ENCODE measurements at places on chromosomes 5 and 9.
A peak's percentile ranks its signal among the peaks of the same experiment; 100 is the strongest.

GRCh38 chr5:66168226-66168625 is 24.1 kb downstream of the SREK1 start:
- DNase-seq, result no peak

DNA sequence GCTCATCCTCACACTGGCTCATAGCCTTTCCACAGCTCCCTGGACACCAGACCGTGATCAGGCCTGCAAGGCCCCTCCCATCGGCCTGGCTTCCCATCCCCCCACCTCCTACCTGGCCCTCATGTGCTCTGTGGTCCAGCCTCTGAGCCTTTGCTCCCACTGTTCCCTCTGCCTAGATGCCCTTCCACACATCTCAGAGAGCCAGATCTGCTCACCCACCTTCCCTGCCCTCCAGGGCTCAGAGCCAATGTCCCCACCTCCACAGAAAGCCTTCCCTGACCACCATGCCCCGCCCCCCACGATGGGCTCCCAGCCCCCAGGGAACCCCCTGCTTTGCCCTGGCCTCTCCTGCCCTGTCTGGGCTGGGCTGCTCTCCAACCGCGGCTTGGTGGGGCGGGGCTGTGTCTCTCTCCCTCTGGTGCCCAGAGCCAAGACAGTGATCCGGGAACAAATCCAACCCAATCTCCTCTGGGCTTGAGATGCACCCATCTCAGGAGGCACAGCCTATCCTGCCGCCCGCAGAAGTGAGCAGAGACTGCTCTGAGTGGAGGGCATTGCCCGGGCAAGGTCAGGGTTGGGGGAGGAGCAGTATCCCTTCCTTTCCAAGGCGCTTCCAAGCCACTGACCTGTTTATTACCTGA is 1.6 kb downstream of the NINJ1 start:
- DNase-seq, result no peak

- no peak for DNase-seq
Observed at GRCh38 chr9:88747768-88748167, 212.8 kb downstream of the NXNL2 start.

DNA sequence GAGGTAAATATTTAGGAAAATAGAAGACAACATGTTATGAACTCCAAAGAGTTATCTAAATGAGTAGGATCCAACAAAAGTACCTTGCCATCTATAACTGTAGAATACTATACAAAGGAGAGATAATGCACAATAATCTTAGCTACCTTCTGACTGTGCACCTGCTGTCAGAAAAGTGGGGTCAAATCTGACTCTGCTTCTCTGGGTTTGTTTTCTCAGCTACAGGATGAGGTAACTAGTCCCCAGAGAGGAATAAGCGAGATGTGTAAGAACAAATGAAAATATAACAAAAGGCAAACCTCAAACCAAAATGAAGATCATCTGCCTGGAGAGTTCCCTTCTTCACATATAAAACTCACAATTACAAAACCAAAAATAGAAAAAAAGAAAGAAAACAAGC is 204.8 kb downstream of the DCP2 start:
- no peak for DNase-seq

DNA sequence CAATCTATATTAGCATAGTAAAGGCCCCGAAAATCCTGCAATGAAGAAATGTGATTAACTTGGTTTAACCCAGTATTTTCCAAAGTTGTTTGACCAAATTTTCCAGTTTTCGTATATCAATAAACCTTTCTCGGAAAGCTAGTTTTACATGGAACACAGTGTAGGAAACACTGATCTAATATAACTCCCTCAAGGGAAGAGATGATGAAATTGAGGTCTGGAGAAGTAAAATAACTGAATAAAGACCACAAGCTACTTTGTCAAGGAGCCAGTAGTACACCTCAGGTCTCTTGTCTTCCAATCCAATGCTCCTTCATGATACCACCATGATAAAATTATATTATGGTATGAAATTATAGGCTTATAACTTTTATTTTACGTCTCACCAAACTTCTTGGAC is 118.1 kb upstream of the TARS1 start:
- DNase-seq, result no peak

DNA sequence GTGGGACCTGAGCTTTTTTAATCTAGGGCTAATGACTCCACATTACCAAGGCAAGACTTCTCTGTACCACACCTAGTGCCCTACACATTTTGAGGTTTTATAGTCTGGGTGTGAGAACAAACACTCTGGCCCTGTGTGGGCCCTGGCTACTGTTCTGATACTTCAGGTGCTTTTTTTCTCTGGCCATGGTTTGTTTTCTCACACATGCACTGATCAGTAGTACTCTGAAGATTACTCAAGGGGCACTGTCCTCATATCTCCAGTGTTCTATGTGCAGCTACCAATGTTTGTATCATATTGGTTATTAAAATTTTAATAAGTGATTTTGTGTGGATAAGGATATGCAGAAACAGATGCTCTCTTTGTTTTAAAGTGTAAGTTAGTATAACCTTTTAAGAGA is 5.9 kb upstream of the C9orf40 start:
- no peak for DNase-seq

DNA sequence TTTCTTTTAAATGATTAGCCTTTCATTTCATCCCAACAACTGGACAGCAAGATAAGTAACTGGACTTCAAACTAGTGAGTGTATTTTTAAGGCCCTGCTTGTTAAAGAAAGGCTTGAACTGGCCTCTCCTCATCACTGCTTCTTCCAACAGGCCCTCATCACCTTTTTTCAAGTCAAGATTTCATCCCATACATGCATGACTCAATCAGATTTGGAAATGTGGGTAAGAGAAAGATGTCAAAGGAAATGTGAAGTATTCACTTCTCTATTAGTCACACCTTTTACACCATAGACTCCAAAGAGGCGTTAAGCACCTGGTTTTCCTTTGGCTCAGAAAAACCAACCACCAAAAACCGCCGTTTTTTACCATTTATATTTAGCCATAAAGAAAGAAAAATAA is 4.9 kb downstream of the NR4A3 start:
- DNase-seq, result no peak

GRCh38 chr9:19630760-19631159 is 158.1 kb downstream of the SLC24A2 start:
- DNase-seq, result no peak

GRCh38 chr5:29935371-29935770 is 1258.1 kb upstream of the CDH6 start:
- no peak for DNase-seq

DNA sequence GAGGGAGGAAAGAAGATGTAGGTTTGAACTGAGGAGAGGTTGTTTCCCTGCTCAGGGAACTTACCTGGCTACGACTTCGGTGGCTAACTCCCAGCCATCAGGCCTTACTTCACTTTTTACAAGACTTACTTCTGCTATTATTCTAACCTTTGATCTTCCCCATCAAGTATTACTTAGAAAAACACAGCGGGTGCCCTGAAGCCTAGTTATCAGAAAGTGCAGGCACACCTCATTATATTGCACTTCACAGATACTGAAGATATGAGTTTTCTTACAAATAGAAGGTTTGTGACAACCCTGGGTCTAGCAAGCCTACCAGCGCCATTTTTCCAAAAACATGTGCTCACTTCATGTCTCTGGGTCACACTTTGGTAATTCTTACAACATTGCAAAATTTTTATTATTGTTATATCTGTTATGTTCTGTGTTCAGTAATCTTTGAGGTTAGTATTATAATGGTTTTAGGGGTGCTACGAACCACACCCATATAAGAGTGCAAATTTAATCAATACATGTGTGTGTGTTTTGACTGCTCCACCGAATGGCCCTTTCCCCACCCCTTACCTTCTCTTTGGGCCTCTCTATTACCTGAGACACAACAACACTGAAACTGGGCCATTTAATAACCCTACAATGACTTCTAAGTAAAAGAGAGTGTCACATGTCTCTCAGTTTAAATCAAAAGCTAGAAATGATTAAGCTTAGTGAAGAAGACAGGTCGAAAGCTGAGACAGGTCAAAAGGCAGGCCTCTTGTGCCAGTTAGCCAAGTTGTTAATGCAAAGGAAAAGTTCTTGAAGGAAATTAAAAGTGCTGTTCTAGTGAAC is 2102.7 kb upstream of the WWC1 start:
- no peak for DNase-seq

GRCh38 chr5:109299557-109299956 is 110.2 kb downstream of the PJA2 start:
- DNase-seq, result no peak

DNA sequence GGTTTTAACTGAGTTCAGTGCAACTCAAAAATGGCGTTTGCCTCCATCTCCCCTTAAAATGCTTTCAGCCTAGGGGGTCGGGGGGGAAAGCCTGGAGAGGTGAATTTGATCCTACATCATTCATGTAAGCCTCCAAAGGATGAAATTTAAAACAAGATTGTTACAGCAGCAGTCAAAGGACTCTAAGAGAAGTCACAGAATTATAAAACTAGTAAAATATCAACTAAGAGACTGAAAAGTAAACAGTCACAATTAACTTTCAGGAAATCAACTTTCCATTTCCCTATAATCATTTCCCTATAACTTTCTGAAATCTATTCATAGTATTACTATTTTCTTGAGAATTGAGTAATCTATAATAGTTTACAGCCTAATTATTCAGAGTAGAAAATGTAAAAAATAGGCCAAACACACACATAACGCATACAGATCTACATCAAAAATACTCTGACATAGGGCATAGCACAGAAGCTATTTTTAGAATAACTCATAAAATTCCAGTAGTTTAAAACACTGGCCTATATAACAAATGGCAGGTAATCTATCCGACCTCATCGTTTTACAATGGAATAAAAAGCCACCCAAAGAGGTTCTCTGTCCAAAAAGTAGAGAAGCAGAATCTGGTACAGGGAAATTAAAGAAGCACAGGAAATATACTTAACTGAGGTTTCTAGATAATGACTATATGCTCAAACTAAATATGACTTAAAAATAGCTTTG is 37.6 kb downstream of the FBXL17 start:
- DNase-seq, result no peak

GRCh38 chr5:36607114-36607571 is 737 bp downstream of the SLC1A3 start:
- DNase-seq, result no peak

DNA sequence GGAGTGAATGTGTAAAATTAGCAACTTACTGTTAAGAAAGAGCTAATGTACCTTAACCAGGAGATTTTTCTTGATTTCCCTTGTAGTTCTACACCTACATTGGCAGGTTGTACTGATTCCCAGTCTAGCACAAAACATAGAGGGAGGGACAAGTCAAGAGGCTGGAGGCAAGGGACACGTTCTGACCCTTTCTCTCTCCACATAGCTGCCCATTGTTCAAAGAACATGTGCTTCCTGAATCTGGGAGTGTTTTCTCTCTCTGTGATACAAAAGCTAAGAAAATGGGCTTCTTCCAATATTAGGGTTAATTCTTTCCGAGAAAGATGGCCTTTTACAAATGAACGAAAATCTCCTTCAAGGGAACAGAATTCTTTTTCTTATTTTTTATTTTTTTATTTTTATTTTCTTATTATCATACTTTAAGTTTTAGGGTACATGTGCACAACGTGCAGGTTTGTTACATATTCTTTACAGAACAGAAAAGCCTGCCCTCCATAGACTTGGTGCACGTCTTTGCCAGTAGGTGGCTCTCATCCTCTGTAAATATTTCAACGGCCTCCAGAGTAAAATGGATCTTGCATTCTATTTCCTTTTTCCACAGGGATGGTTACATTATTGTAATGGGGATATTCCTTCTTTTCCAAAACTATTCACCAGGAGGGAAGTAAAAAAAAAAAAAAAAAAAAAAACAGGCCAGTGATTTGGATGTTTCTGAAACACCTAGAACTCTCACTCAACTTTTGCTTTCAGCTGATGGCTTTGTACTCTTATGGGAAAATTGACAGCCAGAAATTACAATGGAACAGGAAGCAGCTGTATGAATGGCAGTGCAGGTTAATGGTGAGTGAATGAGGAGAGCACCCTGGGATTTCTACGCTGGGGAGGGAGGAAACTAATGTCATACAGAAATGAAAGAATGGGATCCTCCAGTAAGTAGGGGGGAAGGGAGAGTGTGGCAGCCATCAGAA is 13.1 kb upstream of the IFNA5 start:
- DNase-seq, result peak; percentile 54

Data from OCI-LY7 (cell line).